Anterior cingulate cortex (tissue), 58 donors: ENCODE measurements at places on chromosomes 6 and 20.
A peak's percentile ranks its signal among the peaks of the same experiment; 100 is the strongest.

DNA sequence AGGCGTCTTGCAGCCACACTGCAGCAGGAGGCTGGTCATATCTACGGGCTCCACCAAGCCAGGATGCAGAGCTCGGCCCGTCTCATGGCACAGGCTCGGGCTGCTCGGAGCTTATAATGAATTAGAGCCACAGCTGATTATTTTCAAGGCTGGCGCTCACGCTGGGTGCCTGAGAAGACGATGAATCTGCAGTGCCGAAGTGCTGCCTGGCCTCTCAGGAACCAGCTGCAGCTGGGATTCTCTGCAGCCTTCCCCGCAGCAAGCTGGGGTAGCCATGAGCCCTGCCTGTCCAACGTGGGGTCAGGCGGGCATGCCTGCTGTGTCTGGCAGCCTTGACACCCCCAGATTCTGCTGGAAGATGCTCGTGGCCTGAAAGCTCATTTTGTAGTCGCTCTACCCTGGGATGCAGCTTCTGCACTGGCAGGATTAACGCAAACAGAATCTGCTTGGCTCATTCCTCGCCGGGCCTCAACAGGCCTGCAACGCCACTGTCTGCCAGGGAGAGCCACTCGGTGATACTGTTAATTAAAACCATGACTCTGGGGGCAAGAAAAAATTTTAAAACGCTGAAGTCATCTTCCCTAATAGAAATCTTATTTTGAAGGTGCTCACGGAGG, 104.3 kb downstream of the CDH26 start:
- peak; percentile 29 for DNase-seq

GRCh38 chr6:11584244-11584643, 46.7 kb downstream of the TMEM170B start:
- no peak for DNase-seq

- no peak for DNase-seq
Measured at GRCh38 chr6:127180426-127180825, 62.0 kb downstream of the RSPO3 start.

- DNase-seq = no peak
Measured at GRCh38 chr20:19828232-19828631, 70.2 kb downstream of the RIN2 start.

DNA sequence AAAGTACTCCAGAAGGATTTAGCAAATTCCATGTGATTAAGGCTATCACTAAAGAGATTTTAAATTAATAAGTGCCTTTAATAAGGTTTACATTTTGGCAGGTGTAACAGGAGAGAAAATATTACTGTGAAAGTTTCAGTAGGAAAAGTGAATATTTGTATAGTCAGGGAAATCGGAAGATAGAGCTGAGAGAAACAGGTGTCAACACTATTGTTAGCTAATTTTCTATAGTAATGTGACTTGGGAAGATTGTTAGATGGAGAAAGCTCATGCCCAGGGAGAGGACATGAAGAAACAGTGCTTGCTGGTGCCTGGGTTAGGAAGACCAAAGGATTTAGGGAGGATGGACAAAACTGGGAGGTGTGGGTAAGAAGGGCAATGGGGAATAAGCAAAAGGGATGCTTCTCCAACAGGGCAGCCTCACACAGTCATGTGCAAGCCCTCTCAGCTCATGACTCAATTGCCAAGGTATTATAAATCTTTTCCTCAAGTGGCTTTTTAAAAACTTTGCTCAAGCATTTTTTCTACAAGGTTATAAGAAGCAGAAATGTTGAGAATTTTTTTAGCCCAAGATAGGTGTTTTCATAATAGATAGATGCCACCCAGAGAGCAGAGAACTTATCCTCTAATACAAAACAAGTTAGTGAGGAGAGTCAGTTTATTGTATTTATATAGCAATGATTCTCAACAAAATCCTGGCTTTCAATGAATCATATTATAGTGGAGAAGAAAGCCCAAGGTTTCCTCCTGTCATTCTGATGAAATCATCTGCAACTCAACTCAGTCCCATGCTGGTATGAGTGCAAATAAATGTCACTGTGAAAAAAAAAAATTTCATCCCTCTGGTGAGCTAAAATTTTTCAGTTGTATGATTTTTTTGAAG, 325.2 kb upstream of the NT5E start:
- DNase-seq = no peak

GRCh38 chr6:105484238-105485161, 81.6 kb upstream of the PREP start:
- DNase-seq = no peak

DNA sequence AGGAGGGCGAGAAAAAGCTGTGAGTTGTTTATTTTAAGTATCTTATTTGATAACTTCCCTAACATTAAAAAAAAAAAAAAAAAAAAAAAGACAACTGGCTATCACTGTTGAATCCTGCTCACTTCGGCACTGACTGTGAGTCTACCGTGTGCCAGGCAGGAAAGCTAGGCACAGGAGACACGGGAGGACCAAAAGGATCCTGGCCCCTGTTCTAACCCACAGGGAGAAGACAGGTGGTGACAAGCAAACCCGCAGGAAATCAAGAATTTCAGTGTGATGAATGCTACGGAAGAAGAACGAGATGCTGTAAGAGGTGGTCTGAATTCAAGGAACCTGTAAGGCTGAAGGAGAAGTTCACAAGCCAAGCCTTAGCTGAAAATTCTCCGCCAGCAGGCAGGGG, 94.7 kb upstream of the NFATC2 start:
- DNase-seq = no peak

DNA sequence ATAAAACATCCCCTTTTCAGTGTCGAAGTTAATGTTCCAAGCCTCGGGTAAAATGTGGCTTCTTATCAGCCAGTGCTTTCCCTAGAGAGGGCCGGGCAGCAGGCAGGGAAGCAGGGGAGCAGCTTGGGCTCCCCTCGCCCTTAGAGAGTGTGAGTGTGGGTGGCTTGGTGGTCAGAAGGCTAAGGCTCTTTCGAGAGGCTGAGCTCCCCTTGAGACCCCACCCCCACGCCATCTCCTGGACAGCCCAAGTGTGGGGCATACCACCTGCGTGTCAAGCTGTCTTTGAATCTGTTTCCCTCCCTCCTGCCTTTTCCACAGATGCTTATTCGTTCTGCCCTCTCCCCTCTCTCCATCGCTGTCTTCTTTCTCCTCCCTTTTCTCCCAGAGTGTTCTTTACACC, 95.1 kb upstream of the FOXP4 start:
- DNase-seq = no peak

GRCh38 chr6:133945158-133945557, 7.9 kb upstream of the TBPL1 start:
- DNase-seq = no peak

DNA sequence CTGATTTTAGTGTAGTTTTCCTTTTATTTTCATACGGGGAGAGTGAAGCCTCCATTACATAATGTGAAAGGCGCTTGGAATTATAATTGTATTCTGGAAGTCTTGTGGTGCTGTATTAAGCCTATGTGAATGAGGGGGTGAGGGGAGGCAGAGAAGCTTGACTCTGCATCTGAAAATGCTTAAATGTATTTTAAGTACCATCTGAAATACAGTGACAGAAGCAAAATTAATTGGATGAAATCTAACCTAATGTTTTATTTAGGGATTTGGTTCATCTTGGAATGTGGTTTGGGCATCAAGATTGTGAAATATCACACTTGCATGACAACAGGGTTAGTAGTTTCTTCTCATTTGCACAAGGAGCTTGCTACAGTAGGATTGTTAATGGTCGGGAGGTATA, 41.2 kb downstream of the TMEM200A start:
- no peak for DNase-seq

- DNase-seq = no peak
Measured at GRCh38 chr20:15814360-15814759, 758.9 kb downstream of the KIF16B start.

DNA sequence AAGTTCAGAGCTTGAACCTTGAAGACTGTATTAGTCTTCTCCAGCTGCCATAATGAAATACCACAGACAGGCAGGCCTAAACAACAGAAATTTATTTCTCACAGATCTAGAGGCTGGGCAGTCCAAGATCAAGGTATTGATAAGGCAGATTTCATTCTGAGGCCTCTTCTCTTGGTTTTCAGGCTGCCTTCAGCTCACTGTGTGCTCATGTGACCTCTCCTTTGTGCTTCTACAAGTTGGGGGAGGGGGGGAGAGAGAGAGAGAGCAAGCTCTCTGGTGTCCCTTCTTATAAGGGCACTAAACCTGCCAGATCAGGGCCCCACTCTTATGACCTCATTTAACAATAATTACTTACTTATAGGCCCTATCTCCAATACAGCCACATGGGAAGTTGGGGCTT, 102.6 kb upstream of the RSPO3 start:
- DNase-seq = no peak
